ENCODE measurements at places on chromosomes 11 and 22.

DNA sequence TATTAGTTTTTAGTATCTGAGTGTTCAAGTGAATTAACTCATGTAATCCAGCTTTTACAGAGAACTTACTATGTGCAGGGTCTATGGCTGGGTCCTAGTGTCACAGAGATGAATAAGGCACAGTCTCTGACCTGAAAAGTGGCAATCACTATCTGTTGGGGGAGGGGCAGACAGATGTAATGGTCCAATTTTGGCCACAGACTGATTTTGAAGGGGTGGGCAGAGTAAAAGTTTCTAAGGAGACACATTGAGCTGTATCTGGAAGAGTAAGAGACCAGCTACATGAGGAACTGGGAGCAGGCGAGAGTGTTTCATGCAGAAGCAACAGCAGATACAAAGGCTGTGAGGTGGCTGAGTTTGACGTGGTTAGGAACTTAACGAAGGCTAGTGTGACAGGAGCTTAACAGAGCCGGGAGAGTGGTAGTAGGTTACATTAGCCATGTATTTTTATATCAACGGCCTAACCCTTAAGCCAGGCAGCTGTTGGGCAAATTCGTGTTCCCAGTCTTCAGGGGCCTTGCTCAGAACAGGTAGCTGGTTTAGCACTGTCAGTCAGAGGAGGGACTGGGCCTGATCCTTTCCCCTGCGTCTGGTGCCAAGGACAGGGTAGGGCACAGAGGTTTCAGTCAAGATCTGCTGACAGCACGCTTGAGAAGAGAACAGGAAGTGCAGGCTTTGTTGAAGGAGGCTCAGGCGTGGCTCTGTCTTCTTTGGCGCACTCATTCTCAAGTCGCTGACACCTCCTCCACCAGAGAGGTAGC lies 1.4 kb upstream of the STIM1 start:
- DNase-seq = no peak

DNA sequence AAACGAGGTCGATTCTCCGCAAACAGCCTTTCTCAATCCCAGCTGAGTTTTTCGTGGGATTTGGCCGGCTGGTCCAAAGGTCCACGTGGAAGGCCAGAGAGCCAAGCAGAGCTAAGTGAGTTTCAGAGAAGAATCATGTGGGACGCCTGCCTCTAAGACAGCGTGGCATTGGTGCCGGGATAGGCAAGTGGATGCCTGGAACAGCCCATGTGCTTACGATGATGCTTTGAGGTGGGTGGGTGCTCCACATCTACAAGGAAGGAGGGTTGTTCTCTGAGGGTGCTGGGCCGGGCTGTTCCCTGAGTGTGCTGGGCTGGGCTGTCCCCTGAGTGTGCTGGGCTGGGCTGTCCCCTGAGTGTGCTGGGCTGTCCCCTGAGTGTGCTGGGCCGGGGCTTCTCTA lies 41.4 kb downstream of the MUC2 start:
- DNase-seq = no peak

- no peak for DNase-seq
Measured at GRCh38 chr11:19499026-19499669, 213.5 kb upstream of the NAV2 start.

- DNase-seq = no peak
Measured at GRCh38 chr11:57306161-57306876, 18.4 kb downstream of the TNKS1BP1 start.

- DNase-seq = no peak
Measured at GRCh38 chr11:66048547-66049323, at the start of gene GAL3ST3. TSS of gene GAL3ST3 (minus strand) at chr11:66049161. CDS start at chr11:66045415, 3,746 bp downstream.

DNA sequence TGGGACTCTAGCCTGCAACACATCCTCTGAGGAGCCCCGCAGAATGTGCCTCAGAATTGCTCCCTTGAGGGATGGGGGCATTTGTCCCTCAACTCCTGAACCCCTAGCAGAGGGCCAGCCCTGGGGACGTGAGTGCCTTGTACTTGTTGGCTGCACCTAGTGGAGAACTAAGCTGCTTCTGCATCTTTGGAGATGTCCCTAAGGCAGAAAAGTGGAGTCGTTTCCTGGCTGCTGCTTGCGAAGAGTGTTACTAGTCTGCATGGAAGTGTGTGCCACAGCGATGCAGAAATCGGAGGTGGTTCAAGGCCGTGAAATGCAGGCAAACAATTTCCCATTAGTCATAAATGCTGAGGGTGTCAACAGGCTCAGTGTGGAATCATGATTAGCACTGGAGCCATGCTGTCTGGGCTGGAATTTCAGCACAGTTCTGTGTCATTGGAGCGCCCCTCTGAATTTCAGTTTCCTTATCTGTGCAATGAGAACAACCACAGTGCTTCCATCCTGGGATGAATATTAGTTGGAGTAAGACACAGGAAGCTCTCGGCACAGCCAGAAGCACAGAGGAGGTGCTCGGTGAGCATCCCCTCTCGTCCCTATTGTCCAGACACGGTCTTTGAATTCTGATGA lies 56.5 kb downstream of the MIAT start:
- no peak for DNase-seq

DNA sequence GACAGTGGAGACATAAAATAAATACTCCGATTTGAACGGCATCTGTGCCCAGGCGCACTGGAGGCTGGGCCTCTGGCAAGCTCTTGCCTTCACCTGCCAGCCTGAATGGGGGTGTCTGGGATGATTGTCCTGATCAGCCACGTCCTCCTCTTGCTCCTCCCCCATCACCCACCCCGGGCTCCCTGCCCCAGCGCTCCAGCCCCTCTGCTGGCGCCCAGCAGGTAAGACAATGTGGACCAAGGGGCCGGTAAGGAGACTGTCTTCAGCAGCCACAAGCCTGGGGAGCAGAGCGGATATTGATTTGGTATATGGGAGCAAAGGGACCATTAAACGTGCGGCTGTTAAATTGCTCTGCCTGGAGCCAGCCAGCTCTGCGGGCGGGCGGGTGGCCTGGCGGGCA lies 24.9 kb downstream of the WNT11 start:
- no peak for DNase-seq

DNA sequence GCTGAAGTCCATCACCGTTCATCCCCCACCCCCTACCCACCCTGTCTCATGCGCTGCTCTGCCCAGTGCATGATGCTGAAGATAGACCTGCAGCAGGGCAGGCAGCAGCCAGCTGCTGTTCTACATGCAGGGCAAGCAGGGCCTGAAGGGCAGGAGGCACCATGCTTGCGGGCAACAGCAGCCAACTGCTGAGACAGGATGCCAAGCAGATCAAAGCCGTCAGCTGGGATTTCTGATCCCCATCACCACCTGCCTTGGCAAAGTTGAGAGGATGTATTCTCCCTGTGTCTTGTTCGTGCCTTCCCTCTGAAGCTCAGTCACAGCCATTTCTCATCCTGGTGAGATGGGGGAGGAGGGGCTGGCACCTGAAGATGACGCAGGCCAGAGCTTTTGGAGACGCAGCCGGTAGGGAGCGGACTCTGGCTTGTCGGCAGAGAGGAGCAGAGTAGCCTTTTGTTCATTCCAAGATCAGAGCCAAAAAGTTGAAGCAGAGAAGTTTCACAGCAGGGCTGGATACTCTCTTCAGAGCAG lies 227.0 kb downstream of the GRIK4 start:
- DNase-seq = no peak

- DNase-seq = no peak
Measured at GRCh38 chr22:23565305-23565914, 14.7 kb downstream of the IGLL1 start.

GRCh38 chr11:69040581-69041260 lies 8.0 kb upstream of the TPCN2 start:
- DNase-seq = no peak

- no peak for DNase-seq
Measured at GRCh38 chr11:67286621-67287333, 2.3 kb upstream of the ANKRD13D start.

DNA sequence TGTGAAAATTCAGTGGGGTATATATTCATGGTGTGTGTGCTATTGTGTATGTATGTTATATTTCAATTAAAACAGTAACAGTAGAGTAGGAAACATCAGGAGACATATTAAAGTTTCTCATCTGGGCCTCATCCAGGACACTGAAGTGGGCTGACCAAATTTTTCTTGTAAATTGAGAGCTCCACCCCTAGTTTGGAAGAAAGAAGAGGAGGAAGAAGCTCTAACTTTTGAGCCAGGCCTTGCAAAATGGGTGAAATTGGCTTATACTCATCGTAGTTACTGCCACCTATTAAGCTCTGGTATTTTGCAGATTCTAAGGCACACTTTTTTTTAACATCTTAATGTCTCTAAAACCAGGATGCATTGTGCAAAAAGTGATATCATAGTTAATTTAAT lies 33.7 kb downstream of the TSPAN18 start:
- DNase-seq = no peak

- DNase-seq = no peak
Measured at GRCh38 chr22:37752189-37753087, 55.3 kb upstream of the GCAT start.

GRCh38 chr22:43238526-43239006 lies 51.6 kb upstream of the TTLL12 start:
- DNase-seq = no peak

DNA sequence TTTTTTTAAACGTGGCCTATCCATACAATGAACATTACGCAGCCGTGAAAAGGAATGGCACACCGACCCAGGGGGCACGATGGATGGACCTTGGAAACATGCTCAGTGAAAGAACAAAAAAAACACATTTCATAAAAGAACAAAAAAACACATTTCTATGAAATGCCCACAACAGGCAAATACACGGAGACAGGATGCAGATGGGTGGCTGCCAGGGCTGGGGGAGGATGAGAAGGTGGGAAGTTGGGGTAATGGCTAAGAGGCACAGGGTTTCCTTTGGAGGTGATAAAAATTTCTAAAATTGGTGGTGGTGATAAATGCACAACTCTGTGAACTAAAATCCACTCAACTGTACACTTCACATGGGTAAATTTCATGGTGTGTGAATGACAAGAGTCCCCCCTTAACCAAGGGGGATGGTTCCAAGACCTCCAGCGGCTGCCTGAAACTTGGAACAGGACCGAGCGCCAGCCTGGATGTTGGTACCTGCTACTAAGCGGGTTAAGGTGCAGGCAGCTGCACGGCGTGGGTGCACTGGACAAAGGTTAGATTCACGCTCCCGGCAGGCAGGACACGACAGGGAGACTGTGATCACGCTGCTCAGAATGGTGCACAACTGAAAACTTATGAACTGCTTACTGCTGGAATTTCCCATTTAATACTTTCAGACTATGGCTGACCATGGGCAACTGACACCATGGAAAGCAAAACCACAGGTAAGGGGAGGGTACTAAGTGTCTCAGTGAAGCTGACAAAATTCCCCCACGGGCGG lies 16.5 kb downstream of the BRD1 start:
- no peak for DNase-seq

- DNase-seq = no peak
Measured at GRCh38 chr11:64102005-64102738, 63.7 kb downstream of the MACROD1 start.

DNA sequence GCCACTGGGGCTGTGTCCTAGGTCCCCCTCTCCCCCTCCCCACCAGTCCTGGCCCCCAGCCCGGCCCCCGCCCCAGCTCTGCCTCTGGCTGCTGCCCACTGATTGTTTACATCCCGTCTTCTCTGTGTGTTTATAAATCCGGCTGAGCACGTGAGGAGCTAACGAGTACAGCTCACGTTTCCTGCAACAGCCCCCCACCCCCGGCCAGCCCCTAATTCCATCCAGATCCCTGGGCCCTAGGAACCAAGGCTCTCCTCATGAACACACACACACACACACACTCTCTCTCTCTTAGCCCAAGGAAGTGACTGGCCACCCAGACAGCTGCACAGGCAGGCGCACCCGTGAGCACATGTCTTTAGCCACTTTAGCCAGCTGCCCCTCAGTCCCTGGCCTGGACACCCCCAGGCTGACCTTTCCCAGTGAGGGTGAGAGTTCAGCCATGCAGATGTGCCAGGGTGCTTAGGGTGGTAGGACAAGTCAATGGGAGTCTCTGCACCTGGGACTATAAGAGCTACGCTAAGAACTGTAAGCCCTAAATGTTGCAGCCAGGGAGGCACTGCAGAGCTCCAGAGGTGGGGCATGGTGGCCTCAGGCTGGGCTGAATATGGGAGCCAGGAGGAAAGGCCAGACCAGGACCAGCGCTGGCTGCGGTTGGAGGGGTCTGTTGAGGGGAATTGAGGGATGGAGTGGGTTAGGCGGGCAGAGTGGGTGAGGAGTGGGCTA lies 2.9 kb downstream of the CLCF1 start:
- DNase-seq = no peak

GRCh38 chr11:102476812-102477211 lies 24.2 kb upstream of the TMEM123 start:
- no peak for DNase-seq

DNA sequence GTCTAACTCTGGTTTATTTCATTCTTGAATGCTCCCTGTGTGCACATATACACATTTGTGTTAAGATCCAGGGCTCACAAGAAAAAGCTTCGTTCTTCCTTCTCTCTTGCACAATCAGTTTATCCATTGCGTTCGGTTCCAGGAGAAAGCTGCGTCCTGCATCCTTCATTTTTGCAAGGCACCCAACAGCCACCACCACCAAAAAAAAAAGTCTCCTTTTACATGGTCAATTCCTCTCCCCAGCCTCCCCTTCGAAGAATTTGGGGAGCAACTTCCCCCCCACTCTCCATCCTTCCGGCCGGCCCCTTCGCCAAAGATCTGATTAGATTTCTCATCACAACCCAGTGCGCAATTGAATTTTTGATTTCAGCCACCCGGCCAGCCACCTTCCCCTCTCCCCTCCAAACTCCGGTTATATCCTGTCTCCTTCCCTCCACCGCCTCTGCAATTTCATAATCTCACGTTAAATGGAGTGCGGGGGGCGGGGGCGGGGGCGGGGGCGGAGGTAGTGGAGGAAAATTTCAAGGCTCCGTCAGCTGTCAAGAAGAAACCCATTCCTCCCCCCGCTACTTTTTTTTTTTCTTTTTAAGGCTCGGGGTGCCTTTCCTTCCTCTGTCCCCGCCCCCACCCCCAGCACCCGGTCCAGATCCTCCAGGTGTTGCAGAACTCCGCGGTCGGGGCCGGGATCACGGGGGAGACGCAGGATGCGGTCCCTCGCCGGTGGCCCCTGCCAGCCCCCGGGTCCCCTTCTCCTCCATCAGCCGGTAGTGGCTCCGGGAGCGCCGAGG lies 1166.5 kb downstream of the LRRC4C start:
- no peak for DNase-seq

DNA sequence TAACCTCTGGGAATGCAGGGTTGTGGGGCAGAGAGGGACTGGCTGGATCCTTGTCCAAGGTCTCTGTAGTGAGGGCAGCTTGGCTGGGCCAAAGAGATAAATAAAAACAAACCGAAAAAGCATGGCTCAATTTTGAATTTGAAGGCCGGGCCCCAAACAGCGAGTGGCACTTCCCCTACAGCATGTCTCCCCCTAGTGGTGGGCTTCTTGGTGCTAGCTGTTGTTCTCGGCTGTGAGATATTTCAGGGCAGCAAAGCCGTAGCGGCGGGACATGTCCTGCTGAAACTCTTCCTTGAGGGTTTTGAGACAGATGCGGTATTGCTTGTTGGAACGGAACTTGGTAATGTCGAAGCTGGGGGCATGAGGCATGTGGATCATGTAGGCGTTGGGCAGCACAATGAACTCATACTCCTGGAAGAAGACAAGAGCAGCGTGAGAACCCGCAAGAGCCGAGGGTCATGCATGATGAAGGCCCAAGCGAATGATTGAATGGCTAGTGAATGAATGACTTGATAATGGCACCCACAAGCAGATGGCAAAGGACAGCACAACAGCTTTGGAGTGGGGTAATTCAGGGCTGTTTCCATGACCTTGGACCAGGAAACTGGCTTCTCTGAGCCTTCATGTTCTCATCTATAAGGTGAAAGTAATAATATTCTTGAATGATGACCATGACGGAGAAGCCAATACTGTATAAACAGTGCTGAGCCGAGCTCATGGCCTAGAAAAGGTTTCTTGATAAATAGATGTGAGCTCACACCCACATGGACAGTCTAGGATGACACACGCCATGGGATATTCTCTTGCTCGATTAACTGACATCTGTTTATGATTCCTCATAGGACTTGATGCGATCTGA lies 216.3 kb upstream of the SYN3 start:
- DNase-seq = no peak
